CD4-positive, alpha-beta T cell treated with Interleukin-1 beta for 1 hour (primary cell): ENCODE measurements at places on chromosomes 6 and 20.

GRCh38 chr6:156557251-156557910 lies 219.8 kb upstream of the ARID1B start:
- peak; percentile 20 for DNase-seq

- no peak for DNase-seq
Measured at GRCh38 chr6:20757761-20758160, 223.5 kb downstream of the CDKAL1 start.

GRCh38 chr6:162856885-162857284 lies 129.1 kb downstream of the PACRG start:
- DNase-seq, result no peak

DNA sequence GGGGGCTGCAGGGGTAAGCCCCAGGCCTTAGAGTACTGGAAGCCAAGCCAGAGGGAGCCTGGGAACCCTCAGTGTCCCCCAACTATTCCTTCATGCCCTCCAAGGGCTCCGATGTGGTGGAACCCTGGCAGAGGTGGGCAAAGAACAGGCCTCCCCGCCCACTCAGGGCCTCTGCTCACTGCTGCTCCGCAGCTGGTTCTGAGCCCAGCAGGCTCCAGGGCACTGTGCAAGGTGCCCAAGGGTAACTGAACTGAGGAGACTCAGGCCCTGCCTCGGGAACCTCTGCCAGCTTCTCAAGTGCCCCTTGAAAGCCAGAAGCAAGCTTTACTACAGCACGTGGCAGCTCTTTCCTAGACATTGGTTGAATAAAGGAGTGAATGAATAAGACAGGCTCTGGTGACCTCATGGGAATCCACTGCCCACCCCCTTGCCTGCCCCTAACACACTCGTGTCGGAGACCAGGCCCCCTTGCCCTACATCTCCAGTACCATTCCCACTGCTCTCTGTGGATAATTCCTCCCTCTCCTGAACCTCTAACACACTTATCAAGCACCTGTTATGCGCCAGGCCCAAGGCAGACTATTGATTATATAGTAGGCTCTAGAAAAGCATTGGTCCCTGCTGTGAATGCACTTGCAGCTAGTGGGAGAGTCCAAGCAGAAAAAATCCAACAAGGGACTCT lies 55.0 kb downstream of the TOX2 start:
- DNase-seq, result no peak

- peak; percentile 77 for DNase-seq
Measured at GRCh38 chr20:62652041-62652893, 10.0 kb downstream of the SLCO4A1 start.

DNA sequence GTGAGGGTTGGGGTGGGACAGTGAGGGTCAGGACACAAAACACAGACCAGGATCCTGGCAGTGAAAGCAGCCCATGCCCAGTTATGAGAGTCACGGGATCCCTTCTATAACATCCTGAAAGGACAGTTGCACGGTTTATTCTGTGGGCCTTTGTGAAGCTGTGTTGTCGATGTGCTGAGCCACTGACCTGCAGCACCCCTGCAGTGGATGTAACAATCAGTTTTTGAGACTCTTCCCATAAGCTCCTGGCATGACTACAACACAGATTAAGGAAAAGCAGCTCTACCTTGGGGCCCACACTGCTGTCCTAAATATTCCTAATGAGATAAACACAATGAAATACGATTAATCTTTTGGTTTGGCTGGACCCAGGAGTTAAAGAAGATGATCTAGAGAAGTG lies 3.7 kb downstream of the PYGB start:
- DNase-seq, result no peak

DNA sequence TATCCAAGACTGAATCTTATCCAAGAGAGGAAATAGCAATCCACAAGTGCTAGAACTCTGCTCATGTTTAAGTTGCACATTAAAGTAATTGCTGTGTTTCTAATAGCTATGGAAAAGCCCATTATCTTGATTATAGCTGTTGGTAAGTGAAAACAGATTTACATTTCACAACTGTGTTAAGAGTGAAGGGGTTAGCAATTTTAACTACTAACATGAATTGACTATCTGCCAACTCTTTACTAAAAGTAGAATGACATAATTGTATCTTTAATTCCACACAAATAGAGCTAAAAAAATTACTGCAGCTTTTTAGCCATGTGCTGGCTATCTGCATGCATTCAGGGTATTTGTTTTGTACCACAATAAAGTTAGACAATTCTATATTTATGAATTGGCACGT lies 277.9 kb upstream of the IRAK1BP1 start:
- no peak for DNase-seq

DNA sequence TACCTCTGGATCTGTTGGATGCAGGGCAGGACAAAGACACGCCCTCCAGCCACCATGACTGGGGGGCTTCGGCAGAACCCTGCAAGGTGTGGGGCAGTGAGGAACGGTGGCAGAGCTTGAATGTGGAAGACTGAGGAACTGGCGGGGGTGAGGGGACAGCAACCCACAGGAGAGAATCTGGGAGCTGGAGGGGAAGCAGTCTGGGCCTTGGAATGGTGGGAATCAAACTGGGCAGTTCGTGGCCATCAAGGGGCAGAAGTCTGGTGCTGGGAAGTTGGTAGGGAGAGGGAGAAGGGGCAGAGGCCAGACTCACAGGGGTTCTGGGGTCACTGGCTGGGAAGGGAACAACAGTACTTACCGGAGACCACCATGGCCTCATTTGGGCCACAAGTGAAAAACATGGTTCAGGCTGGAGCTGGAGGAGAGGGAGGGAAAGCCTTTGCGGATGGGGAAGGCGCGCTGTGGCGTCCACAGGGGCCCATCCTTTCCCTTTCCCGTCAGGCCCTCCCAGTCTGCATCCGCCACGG lies 635 bp downstream of the FLOT1 start:
- DNase-seq, result no peak

DNA sequence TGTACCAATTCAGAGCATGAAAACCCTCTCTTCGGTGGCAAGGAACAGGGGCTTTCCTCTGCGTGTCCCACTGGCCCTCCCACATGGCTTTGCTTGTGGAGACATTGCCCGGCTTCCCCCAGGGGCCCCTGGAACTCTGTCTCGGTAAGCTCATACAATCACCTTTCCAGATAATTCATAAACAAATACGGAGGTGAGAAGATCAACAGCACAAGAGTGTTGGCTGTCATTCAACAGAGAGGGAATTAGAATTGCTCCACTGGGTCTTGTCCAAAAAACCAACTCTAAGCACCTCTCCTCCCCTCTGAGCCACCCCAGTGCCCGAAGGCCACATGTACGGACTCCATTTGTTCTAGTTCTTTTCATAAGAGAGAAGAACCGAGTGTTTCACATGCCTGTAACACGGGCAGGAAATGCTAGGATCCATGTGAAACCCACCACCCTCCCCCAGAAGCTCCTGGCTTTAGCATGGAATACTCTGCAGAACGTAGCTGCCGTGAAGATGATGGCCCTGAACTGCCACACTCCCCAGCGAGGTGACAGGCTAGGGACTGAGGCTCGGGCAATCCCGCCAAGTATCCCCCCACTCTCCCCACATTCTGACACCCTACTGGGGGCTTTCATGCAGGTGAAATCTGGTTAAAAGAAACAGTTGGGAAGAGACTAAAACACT lies 24.6 kb upstream of the FOXC1 start:
- DNase-seq, result no peak

GRCh38 chr6:50390416-50390815 lies 322.9 kb upstream of the TFAP2D start:
- DNase-seq, result no peak

GRCh38 chr6:133546098-133546497 lies 304.9 kb downstream of the EYA4 start:
- DNase-seq, result no peak

DNA sequence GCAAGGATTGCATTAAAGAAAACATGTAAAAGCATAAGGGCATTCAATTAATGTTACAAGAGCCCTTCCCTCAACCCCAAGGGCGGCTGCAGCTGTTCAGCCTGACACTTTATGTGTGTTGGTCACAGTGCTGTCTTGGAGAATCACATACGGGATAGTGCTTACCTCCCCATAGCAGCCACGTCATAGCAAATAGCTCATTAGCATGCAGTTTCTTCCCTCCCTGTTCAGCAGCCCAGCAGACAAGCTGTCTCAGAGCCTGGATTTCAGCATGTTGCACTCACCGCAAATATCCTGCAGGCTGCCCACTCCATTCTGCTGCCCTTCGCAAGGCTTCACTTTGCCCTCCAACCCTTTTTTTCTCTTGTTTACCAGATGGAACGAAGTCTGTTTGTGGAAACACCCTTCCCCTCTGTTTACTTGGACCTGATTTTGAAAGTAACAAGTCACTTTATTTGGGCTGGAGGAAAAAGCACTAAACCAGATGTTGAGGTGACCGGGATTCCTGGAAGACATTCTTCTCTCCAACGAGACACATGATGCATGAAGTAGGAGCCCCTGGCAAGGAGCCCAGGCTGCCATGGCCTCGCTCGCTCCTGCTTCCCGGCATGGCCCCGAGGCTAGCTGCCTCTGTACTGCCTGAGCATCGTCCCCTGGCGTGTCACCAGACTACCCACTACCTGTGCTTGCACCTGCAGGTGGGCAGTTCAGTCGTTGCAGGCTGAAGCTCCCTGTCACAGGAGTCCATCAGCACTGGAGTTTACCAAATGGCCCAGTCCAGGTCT lies 151.6 kb upstream of the GMDS start:
- no peak for DNase-seq

GRCh38 chr6:150745896-150746295 lies 119.6 kb upstream of the MTHFD1L start:
- DNase-seq, result no peak

GRCh38 chr6:34232901-34233300 lies 3.8 kb upstream of the HMGA1 start:
- no peak for DNase-seq

GRCh38 chr6:3190056-3190455 lies 32.7 kb upstream of the TUBB2A start:
- DNase-seq, result no peak

DNA sequence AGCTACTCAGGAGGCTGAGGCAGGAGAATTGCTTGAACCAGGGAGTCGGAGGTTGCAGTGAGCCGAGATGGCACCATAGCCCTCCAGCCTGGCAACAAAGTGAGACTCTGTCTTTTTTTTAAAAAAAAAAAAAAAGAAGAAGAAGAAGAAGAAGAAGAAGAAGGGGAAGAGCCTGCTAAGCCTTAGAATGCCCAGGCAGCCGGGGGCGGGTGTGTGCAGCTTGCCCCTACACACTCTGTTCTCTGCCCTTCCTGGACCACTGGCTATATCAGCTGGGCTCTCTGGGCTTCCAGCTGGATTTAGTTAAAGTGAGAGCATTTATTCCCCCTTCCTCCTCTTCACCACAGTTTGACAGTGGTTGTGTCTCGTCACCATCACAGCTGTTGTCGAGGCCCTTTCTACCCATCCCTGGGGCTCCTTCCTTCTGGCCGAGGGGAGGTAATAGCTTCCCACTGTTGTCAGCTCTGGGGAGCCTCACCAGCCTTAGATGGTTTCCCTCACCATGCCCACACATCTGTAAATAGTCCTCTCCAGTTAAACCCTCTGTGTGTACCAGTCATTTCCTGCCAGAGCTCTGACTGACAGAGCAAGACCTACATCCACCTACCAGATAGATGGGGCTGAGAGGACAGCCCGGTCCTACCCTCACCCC lies 77.6 kb downstream of the TRERF1 start:
- no peak for DNase-seq

DNA sequence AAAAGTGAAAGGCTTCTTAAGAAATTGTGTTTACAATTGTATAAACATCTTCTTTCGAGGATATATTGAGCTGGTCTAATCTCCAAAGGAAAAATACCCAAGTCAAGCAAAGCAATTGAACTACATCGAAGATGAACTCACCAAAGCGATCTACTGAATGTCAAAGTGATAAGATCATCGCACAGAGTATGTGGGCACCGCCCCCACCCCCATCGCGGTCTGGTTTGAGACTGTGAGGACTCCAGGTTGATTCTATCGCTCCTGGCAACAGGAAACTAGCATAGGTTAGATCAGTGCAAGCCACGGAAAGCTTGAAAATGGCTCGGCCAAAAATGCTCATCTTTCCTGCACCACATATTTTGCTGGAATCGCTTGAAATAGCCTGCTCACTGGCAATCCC lies 133.2 kb upstream of the RPS6KA2 start:
- no peak for DNase-seq

- DNase-seq, result no peak
Measured at GRCh38 chr20:61912665-61913422, 152.8 kb downstream of the TAF4 start.

DNA sequence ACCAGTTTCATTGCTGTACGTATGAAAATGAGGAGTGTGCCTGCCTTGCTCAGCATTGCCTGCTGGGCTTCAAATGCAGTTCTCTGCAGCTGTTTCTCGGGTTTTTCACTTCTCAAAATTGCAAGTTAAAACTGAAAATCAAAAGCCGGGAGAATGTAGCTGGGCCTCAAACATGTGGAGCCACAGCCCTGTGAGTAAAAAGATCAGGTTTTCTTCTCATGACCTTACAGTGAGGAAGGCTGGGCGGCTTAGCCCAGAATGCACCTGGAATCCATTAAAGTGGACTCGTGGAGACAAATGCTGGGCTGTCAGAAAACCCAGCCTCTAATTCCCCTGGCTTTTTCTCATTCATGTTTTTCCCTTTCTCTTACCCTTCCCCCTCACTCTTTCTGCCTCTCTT lies 34.4 kb downstream of the DSE start:
- peak; percentile 6 for DNase-seq

- DNase-seq, result no peak
Measured at GRCh38 chr6:3337521-3338350, 79.0 kb downstream of the PSMG4 start.

DNA sequence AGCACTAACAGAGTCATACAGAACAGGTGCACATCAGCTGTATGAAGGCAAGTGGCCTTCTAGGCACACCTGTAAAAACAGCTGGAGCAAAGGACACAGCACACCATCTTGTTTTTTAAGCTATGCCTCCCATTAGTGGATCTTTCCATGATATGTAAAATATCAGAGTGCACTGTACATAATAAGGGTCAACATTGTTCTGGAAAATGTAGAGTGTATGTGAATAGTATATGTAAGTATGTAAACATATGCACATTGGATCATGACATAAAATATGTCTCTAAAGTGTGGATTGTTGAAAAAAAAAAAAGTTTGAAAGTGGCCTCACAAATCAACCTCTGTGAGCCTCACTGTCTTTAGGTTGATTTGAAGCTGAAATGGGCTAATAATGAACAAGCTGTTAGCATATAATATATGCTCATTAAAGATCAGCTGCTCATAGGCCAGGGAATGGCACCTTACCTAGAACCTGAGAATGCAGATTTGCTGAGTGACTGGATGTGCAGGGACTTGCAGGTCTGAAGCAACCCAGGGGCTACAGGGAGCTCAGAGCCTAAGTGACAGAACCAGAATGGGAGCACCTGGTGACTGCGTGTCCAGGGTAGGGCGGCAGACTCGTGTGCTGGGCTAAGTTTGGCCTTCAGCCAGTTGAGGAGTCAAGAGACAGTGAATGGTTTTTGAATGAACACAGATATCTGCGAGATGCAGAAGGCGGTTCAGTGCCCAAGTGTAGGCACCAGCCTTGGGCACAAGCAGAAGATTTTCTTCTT lies 198.6 kb downstream of the TMEM242 start:
- no peak for DNase-seq
